Epithelial cell of prostate (primary cell): ENCODE measurements at places on chromosomes 6 and 20.

DNA sequence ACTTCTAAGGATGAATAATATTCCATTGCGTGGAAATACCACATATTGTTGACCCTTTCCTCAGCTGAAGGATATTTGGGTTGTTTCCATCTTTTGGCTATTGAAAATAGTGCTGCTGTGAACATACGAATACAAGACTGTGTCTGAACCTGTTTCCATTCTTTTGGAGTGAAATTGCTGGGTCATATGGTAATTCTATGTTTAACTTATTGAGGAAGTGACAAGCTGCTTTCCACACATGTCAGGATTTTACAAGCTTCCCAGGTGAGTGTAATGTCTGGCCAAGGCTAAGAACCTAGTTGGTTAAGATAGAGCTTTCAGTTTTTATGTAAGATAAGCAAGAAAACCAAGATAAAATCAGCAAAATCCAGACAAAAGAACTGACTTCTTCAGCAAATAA lies 48.8 kb downstream of the PPP1R3G start:
- DNase-seq: peak; percentile 71

GRCh38 chr20:62697468-62697912 lies 11.1 kb upstream of the NTSR1 start:
- DNase-seq: no peak

- no peak for DNase-seq
Measured at GRCh38 chr6:111824608-111825337, 48.5 kb downstream of the FYN start.

DNA sequence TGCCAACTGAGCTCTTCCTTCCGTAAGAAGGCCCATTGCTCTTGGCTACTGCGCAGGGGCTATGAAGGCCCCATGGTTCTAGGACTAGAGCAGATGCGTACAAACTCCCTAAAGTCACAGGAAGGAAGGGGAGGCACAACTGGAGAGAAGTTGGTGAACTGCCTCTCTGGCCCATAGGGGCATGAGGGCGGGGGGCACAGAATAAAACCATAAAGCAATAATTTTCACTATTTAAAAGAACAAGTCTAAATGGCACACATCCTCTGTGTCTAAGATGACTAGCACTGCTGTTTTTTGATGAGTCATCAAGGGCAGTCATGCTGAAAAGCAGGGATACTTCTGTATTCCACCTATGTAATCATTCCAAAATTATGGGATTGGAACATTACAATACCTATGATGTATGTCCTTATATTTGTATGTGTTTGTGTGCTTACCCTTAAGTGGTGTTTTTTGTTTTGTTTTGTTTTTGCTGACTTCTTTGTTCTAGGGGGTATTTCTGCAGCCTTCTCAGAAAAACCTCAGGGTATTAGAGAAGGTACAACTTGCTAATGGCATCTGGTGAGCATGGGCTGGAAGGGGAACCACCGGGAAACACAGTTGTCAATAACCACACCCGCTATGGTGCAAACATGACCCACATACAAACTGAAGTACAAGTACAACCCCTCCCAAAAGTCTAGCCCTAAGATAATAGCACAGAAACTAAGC lies 36.9 kb downstream of the B4GALT5 start:
- DNase-seq: no peak

DNA sequence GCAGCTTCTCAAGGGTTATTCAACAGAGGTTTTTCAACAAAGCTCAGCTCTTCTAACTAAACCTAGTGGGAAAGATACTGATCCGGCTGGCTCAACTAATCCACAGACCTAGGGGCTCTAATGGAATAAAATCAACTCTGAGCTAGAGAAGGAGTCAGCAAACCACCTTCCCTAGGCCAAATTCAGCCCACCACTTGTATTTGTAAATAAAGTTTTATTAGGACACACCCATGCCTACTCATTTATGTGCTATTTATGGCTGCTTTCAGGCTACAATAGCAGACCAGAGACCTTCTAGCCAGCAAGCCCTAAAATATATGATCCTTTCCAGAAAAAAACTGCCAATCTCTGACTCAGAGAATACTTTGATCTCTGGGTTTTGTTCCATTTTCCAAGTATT lies 6.0 kb upstream of the RAB22A start:
- no peak for DNase-seq

DNA sequence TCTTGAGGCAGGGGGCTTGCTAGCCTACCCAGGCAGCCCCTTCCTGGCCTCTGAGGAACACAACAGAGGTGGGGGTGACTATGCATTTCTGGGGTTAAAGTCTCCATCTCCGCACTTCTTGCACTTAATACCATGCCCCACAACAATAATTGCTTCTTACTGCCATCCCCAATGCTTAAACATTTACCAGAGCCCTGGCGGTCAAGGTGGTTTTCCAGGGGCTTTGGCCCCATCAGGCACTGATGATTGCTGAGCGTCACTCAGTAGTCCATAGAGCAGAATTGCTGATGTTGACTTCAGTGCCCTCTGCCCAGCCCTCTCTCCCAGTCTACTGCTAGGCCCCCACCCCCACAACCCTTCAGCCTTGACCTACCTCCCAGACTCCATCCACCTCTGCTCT lies 32.5 kb upstream of the KCNK5 start:
- no peak for DNase-seq

GRCh38 chr6:50289366-50289765 lies 239.6 kb upstream of the DEFB112 start:
- DNase-seq: no peak

DNA sequence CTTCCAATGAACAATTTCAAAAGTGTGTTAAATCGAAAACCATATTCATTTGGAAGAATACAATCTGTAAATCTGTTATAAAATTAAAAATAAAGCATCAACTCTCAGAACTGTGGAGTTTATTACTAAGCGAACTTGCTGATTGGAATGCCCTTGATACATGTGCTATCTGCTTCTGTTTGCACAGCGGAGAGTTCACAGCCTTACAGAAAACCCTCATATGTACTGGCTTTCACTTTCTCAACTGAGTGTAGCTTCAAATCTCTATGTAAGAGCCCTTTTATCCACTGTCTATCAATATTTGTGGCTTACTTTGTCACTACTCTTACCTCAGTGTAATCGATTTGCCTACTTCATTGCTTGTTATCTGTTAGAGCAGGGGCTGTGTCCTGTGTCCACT lies 447.4 kb downstream of the C6orf118 start:
- DNase-seq: no peak

DNA sequence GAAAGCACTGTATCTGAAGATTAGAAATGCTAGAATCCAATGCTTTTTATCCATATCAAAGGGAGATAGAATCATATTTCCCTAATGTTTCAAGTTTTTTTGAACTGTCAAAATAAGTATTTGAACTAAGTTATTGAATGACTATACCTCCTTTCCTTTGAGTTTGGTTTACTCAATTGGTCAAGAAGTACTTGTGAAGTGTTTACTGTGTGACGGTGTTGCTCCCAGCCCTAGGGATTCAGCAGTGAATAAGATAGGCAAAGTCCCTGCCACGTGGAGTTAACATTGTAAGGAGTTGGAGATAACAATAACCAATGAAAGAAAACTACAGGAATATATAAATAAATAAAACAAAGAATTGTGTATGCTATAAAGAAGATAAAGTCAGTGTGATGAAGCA lies 535.9 kb downstream of the FRK start:
- DNase-seq: no peak

DNA sequence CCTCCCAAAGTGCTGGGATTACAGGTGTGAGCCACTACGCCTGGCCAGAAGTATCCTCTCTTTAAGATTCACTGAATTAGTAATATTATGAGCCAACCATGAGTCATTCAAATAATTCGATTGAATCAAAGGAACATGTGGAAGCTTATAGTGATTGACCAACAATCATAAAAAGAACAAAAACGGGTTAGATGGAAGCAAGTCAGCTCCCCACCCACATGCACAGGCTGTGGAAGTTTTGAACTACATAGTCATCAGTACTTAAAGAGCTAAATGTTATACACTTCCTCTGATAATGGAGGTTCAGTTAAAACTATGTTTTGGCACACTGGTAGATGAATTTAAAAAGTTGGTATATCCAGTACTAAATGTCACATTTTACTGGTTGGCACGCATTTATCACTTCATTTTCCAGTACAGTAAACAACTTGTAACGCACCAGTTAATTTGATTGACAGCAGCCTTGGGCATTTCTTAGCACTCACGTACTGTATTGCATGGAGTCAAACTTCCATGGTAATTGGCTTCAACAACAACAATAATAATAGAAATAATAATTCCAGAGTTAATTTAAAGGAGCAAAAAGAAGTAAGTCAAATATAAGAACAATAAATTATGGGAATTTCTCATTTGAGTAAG lies 1107.3 kb upstream of the MAP3K7 start:
- DNase-seq: peak; percentile 82

- no peak for DNase-seq
Measured at GRCh38 chr20:42792052-42792451, 397.7 kb downstream of the PTPRT start.

DNA sequence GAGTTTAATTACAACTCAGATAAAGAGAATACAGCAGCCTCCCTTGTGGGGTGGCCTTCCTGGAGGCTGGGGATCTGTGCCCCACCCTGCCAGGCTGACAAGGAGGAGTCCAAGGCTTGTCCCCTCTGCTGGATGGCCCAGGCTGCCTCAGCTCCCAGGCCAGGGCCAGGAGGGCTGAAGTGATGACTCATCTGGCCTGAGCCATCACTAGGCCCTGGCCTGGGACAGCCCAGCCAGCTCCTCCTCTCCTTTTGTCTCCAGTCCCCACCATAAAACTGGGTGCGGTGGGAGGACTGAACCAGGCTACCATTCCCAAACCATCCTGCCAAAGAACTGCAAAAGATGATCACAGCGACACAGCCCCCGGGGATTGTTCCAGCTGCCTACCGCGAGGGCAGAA lies 15.0 kb downstream of the GRM4 start:
- DNase-seq: no peak

DNA sequence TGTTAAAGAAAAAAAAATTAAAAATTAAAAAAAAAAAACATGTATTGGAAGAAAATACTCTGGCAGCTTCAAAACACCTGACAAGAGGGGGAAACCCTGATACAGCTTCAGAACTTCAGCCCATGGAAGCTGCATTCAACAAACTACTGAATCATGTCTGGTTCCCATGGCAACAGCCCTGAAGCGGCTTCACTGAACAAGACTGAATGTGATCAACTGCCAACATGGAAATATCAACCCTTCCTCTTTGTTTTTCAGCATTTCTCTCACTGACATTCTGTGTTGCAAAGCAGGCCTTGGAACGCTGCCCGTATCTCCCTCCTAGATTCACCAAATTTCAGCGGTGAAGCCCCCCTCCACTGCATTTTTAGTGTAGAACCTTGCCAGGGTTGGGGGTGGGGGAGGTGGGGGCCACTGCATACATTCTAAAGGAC lies 91.3 kb upstream of the SHLD1 start:
- peak; percentile 73 for DNase-seq

DNA sequence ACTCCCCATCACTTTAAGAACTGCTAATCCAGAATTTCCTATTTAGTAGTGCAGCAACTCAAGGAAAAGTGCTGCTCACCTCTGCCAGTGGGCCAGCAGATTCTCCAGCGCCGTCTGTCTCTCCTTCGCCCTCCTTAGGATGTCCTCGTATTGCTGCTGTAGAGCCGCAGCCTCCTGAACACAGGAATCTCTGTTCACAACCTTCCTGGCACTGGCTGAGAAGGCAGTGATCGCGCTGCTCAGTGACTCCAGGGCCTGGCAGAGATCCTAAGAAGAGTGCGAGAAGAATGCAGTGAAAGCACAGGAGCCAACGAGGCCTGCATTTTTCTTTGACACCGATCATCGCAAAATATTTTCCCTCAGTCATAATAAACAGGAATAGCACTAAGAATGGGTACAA lies 209.0 kb downstream of the SYNE1 start:
- DNase-seq: no peak

DNA sequence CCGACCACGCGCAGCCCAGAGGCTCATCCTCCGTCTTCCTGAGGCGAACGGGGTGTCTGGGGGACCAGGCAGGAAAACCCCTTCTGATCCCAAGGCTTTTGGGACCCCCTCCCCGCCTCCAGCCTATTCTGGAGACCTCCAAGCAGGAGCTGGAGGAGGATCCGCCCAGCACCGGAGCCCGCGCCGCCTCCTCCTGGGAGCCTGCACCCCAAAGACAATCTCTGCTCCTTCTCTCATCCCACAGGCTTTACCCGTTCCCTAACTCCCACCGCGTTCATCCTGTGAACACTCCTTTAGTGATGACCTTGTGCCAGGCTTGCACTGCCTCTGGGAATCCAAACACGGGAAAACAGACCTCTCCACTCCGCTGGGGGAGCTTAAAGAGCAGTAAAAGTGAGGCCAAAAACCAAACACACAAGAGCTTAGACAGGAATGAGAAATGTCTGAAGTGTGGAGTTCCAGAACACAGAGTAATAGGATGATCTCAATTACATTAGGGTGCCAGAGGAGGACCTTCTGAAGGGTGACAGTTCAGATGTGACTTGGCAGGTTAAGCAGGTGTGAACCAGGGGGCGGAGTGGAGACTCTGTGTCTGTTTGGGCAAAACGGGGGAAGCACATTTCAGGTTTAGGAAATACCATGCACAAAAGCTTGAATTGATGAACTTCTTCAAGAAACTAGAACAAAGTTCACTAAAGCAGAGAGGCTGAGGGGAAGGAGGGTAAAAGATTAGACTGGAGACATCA lies 7.6 kb downstream of the HLA-DRB5 start:
- DNase-seq: no peak

GRCh38 chr6:62615366-62616015 lies 329.5 kb upstream of the KHDRBS2 start:
- no peak for DNase-seq

DNA sequence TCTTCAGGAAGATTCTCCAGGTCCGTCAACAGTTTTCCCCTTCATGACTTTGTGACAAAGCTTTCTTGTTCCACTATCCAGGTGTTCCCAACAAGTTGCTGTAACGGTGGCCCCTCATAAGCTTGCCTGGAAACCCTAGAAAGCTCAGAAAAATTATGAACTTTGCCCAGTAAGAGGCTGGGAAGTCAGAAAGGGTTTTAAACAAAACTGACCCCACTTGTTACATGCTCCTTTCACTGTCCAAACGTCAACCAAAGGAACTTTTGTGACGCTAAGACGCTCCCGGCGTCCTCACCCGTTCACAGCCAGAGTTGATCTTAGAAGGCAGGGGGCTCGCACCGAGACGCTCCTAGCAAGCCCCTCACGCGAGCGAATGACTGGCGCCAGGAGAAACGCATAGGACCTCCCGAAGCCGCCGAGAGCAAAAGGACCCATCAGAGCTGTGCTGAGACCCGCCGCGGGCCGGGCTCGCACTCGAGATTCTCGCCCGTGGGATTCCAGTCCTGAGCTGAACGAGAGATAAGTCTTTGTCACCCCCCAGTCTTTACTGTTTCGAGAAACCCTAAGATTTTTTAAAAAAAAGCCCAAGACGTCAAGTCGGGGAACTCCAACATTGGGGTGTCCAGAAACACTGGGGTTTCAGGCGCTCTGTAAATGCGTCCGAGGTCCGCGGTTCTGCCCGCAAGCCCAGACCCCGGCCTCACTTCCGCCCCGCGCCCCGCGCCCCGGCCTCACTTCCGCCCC lies 544 bp upstream of the ACAT2 start:
- DNase-seq: no peak

DNA sequence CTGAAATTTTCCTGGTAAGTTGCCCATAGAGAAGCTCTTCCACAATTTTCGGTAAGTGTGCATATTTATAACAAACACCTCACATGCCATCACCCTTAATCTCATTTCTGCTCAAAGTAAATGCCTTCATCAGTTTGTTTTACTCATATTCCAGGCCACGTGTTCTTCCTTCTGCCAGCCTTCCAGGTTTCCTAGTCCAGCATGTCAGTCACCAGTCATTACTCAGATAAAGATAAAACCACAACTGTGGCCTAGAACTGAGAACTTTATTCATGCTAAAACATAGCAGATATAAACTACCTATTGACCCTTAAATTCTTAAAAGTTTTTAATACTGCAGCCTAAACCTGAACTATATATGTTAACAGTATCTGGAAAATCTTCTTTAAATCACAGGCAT lies 149.5 kb upstream of the SLC22A16 start:
- DNase-seq: peak; percentile 33
